GM12865 (cell line): ENCODE measurements at places on chromosomes 1 and 21.

- DNase-seq: no peak
Observed at GRCh38 chr21:42988236-42988965, 14.0 kb downstream of the PKNOX1 start.

DNA sequence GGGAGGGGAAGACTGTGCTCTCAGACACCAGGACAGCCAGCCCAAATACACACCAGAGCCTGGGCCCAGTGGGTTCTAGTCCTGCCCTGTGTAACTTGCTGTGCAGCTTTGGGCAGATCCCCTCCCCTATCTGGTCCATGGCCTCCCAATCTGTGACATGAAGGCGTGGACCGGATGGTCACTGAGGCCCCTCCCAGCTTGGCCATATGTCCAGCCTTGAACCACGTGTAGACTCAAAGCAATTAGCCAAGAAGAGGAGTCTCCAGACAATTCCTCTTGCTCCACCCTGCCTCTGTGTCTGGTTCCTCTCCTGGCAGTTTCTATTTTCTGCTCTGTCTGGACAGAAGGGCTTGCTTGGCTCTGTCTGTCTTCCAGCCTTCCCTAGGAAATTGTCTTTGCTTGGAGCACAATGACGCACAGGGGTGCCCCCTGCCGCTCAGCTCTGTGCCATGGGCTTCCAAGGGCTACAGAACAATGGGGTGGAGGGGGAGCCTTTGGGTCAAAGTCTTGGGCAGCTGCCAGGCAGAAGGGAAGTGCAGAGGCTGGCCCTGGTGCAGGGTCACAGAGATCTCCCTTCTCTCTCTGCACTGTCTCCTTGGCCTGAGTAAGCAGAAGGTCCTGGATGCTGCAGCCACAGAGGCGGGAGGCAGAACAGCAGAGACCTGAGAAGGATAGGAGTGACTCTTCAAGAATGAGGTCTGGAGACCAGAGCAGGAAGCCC is 66.1 kb downstream of the TENT5C start:
- DNase-seq: no peak

DNA sequence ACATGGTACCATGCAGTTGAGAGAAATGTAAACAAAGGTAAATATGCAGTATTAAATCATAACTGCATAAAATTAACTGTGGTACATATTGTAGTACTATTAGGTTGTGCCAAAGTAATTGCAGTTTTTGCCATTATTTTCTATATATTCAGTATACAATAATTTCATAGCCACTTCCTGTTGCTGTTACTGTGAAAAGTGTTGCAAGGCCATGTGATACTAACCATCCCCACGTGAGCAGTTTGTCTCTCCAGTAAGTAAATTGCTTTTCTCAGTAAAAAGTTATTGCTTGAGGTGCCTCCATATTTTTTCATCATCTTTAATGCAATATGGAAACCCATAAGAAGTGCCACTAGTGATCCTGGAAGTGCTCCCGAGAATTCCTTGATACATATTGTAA is 19.6 kb upstream of the METTL18 start:
- no peak for DNase-seq

DNA sequence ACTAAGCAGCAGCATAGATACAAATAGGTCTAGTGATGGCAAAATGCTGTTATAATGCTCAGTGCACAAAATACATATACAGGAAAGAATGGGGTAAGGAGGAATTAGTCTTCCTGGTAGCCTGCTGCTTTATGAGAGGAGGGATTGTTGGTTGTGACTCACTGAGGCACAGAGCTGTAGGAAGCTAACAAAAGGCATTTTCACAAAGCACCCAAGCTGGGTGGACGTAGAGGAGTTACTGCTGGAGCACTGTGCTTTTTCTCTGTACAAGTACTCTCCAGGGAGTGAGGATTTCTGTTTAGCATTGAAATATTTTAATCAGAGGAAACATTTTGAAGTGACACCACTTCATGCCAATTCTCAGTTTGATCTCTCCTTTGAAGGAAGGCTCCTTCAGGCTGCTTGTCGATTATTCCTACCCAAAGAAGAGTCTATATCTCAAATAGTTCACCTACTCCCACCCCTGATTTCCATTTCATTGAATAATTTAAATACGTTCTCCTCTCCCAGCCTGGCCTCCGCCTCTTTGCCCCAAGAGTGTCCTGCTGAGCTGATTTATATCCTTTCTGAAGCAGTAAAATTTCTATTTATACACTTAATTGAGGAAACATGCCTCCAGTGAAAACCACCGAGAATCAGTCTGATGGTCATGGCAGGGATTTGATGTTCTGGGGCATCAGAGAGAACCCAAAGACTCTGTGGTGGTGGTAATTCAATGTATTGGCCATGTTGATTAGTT is 271.9 kb downstream of the HHAT start:
- DNase-seq: no peak

- DNase-seq: no peak
Observed at GRCh38 chr1:85611425-85611824, 30.9 kb downstream of the CCN1 start.

GRCh38 chr1:243482141-243483022 is 226.5 kb downstream of the SDCCAG8 start:
- DNase-seq: no peak

DNA sequence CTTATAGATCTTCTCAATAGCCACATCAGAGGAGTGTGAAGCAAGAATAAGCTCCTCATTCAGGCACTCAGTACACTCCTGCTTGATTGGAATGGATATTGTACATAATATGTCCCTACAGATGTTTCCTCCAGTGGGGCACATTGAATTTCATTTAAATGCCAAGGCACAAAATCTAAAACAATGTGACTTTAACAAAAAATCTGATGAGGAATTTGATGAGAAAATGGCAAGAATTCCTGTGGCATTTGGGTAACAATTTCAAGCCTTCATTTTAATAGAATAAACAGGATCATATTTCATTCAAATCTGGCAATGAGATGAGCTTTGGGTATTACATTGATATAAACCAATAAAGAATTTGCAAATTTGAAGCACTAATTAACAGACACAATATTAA is 307.7 kb upstream of the PKN2 start:
- DNase-seq: no peak

DNA sequence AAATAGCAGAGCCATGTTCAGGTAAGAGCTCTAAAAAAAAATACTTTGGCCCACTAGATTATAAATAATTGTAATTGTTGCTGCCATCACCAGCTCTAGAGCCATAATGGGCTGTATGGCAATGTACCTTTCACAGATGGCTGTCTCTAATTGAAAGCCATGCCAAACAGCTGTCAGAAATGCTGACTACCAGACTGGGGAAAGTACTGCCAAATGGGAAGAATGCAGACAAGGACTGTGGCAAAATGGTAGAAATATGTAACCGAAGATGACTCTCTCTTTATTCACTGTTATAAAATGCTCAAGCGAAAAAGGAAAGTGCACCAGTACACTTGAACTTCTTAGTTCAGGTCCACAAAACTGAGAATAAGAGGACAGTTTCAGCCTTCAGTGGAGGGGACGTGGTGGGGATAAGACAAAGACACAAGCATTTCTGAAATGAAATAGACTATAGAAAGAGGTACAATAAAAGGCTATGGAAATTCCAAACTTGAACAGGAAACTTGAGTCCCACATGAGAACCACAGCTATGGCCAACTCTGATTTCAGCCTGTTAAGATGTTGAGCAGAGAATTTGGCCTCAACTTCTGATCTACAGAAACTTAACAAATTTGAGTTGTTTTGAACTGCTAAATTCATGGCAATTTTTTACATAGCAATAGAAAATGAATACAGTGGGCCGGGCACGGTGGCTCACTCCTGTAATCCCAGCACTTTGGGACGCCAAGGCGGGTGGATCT is 46.5 kb upstream of the LPGAT1 start:
- no peak for DNase-seq

- DNase-seq: no peak
Observed at GRCh38 chr1:5985250-5985649, 7.0 kb downstream of the NPHP4 start.

DNA sequence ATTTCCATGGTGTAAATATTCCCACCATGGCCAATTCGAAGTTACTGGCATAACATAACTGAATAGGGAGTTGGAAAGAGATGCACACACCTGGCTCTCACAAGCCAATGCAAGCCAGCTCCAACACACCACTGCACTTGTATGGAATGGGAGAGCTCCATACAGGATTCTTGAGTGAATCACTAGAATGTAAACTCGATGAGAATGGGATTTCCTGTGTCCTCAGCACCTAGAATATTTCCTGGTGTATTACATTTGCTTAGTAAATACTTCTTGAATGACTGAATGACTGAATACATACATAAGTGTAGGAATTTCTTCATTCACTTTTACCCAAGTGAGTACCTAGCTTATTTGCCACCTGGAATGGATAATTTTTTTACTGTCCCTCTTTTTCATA is 16.2 kb upstream of the PPIE start:
- no peak for DNase-seq

- no peak for DNase-seq
Observed at GRCh38 chr1:109170035-109170764, 43.5 kb upstream of the SARS1 start.

DNA sequence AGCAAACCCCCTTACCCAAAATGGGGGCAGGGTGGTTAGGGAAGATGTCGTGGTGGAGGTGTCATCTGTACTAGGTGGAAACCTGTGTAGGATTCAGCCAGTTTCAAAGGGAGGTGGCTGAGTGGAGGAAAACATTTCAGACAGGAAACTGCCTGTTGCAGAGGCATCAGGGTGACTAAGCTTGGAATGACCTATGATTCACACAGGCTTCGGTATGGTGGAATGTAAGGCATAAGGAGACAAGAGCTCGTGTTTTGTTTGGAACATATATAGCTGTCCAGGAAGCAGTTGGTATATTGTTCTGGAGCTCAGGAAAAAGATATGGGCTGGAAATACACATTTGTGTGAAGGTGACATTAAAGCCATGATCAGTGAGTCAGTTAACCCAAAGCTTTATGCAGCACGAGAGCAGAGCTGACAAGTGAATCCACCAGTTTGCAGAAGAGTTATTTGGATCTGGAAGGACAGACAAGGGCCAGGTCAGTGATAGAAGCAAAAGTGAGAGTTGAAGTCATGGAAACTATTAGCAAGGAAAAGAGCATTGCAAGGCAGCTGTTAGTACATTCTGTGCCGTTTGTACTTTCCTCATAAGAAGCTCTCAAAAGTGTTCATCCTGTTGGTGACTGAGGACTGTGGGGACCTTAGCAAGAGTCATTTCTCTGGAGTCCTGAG is 12.2 kb downstream of the UTP25 start:
- no peak for DNase-seq

DNA sequence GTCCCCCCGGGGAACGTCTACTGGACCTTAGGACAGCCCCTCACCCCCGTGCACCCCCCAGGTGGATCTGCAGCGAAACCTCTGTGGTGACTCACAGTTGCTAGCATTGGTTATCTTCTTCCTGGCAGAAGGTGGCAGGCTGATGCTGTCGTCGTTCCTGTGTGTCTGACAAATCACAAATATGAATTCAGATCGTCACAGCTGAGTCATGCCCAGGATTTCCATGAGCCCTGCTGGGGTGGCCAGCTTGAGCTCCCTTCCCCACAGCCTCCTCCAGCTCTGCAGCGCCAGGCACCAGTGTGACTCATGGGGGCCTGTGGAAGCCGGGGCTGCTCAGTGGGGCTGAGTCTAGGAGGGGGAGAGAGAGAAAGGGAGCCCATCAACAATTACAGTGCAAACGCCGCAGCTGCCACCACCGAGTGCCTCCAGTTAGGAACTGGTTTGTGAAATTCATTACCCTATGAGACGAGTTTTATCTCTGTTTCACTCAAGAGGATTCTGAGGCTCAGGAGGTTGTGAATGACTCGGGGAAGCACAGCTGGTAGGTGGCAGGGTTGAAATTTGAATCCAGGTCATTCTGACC is 197.9 kb downstream of the DYRK1A start:
- DNase-seq: peak; percentile 76
